Type B pancreatic cell (in vitro differentiated cells): ENCODE measurements at places on chromosomes 6 and 20. TPM values are rescaled to one million over a fixed set of nuclear protein-coding genes. Genes with fewer than 3 reads are reported as not detected.

GRCh38 chr20:63082308-63082938, 75.7 kb upstream of the BHLHE23 start:
- H3K36me3 ChIP-seq = no peaks in the 10 kb centered on the region
- H3K4me3 ChIP-seq = no peak overlapping the region
- DNase-seq = no peak
- H3K27me3 ChIP-seq = peaks cover 45% of the 10 kb centered on the region
- no peaks in the 10 kb centered on the region for H3K4me1 ChIP-seq

NOTCH4 gene
- 1.5 and 1.9 TPM in 2 replicates for total RNA-seq

DNA sequence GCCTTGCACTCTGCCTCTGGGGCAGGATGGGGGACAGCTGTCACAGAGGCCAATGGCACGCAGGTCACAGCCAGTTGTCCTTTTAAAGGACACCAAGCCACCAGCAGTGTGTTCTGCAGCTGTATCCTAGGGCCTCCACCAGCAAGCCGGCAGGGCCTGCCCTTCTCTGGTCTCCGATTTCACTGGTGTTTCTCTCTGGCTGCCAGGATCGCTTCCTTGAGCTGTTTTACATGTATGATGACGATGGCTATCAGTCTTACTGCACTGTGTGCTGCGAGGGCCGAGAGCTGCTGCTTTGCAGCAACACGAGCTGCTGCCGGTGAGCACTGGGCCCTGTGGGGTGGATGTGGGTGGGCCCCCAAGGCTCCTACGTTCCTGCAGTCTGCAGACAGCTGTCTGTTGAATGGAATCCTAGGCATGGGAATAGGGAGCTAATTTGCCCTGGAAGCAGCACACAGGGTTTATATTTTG, 22.7 kb upstream of the MAPRE1 start:
- DNase-seq = no peak
- peaks cover 13% of the 10 kb centered on the region for H3K4me1 ChIP-seq
- H3K27ac ChIP-seq = no peak overlapping the region

DNA sequence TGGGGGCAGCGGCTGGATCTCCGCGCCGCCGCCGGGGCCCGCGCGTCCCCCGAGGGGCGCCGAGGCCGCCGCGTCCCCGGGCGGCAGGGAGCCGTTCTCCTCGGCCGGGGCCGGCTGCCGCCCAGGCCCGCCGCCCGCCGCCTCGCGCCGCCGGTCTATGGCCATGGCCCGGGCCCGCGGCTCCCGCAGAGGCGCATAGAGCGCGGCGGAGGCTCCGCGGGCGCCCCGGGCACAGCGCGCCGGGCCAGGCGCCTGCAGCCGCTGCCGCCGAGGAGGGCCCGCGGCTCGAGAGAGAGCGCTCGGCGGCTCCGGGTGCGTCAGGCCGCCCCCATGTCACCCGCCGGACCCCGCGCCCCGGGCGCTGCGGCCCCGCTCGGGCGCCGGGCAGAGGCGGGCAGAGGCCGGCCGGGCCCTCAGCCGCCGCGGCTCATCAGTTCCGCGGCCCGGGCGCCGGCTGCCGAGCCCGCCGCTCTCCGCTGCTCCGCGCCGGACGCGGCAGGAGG, 404 bp downstream of the SLC22A23 start:
- peaks cover 6% of the 10 kb centered on the region for H3K27me3 ChIP-seq
- no peak for DNase-seq
- H3K27ac ChIP-seq = no peak overlapping the region

RTN4IP1 gene
- 7.1 and 8.6 TPM in 2 replicates for total RNA-seq

- peak overlapping the region; percentile 21 for H3K4me3 ChIP-seq
- H3K4me1 ChIP-seq = peaks cover 11% of the 10 kb centered on the region
- no peak for DNase-seq
- H3K27ac ChIP-seq = no peak overlapping the region
- no peaks in the 10 kb centered on the region for H3K27me3 ChIP-seq
Measured at GRCh38 chr6:97626671-97627441, 343.8 kb upstream of the MMS22L start.

DNA sequence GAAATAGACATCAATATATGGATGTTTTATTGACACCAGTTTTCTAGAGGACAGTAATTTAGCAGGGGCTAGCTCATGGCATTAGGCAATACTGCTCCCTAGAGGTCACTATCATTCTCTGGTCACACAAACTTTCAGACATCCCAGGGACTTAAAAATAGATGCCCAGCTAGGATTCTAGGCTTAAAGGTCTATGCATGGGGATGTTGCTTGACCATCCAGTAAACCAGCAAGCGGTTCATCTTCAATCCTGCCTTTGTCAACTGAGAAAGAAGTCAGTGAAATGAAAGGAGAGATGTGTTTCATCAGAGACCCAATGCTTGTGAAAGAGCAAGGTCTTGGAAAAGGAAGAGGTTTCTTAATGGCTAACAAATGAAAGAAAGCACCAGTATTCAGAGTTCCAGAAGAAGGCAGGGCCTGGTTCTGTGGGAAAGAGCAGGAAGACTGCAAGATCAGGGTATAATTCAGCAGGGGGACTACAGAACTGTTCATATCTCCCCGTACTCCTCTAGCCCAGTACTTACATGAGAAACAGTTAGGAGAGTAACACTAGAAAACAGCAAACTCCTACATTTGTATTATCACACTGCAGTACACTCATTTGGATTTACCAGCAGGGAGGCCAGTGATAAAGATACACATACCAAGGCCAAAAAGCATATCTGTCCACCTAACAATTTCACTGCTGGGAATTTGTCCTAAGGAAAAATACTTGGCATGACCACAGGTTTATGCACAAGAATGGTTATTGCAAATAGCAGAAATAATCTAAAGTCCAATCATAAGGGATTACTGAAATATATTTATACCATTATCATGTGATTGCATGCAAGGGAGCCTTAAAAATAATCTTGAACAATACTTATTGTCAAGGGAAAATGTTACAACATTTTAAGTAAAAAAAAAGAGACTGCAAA, 151.4 kb upstream of the LAMA2 start:
- DNase-seq = no peak
- peaks cover 14% of the 10 kb centered on the region for H3K27me3 ChIP-seq

KCNG1 gene
- total RNA-seq = 78.8 and 238 TPM in 2 replicates

- peaks cover 13% of the 10 kb centered on the region for H3K4me1 ChIP-seq
- peaks cover 4% of the 10 kb centered on the region for H3K27me3 ChIP-seq
- H3K27ac ChIP-seq = no peak overlapping the region
- peak overlapping the region; percentile 71 for H3K4me3 ChIP-seq
Measured at GRCh38 chr20:34268145-34268544, 26.9 kb downstream of the ASIP start.

- H3K27me3 ChIP-seq = no peaks in the 10 kb centered on the region
- H3K4me3 ChIP-seq = no peak overlapping the region
- no peaks in the 10 kb centered on the region for H3K36me3 ChIP-seq
- no peak overlapping the region for H3K27ac ChIP-seq
- no peak for DNase-seq
Measured at GRCh38 chr20:29306390-29307072, 1950.9 kb upstream of the DEFB115 start.

GRCh38 chr6:73506246-73506645, 14.6 kb downstream of the EEF1A1 start:
- H3K36me3 ChIP-seq = no peaks in the 10 kb centered on the region
- H3K27ac ChIP-seq = peak overlapping the region; percentile 13
- DNase-seq = no peak
- no peaks in the 10 kb centered on the region for H3K27me3 ChIP-seq
- no peak overlapping the region for H3K4me3 ChIP-seq

GRCh38 chr6:155755452-155755851, 299.8 kb upstream of the NOX3 start:
- no peak overlapping the region for H3K27ac ChIP-seq
- no peak overlapping the region for H3K4me3 ChIP-seq
- H3K4me1 ChIP-seq = peaks cover 4% of the 10 kb centered on the region
- no peaks in the 10 kb centered on the region for H3K36me3 ChIP-seq

GRCh38 chr6:126526996-126527606, 187.2 kb downstream of the CENPW start:
- no peak overlapping the region for H3K27ac ChIP-seq
- no peaks in the 10 kb centered on the region for H3K27me3 ChIP-seq
- no peak for DNase-seq
- H3K4me3 ChIP-seq = peak overlapping the region; percentile 3
- H3K4me1 ChIP-seq = peaks cover 40% of the 10 kb centered on the region

GRCh38 chr6:154488248-154488593, 22.3 kb downstream of the CNKSR3 start:
- no peak overlapping the region for H3K27ac ChIP-seq
- H3K36me3 ChIP-seq = peaks cover 11% of the 10 kb centered on the region
- DNase-seq = no peak
- no peak overlapping the region for H3K4me3 ChIP-seq

FILIP1 gene
- total RNA-seq = 2.0 and 5.0 TPM in 2 replicates

DNA sequence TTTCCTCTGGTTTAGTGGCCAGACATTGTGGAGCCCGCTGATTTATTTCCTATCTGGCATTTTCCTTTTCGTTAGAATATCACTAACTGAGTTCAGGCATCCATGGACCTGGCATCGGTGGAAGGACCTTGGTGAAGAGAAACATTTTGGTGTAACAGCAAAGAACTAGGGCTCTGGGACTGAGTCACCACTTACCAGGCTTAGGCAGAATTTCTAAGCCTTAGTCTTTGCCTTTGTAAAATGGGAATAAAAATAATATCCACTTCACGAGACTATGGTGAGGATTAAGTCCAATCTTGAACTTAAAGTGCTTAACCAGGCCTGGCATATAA, 42.0 kb upstream of the ENPP1 start:
- H3K4me3 ChIP-seq = no peak overlapping the region
- DNase-seq = no peak
- peaks cover 3% of the 10 kb centered on the region for H3K27me3 ChIP-seq
- no peaks in the 10 kb centered on the region for H3K4me1 ChIP-seq
- H3K36me3 ChIP-seq = no peaks in the 10 kb centered on the region

SLC52A3 gene
- 1.3 and 2.1 TPM in 2 replicates for total RNA-seq

HSPA1L gene
- total RNA-seq = 1.8 and 1.9 TPM in 2 replicates

MCCD1 gene
- not detected in 2 replicates for total RNA-seq

GRCh38 chr6:102340311-102340710, 946.8 kb downstream of the GRIK2 start:
- no peak overlapping the region for H3K27ac ChIP-seq
- no peaks in the 10 kb centered on the region for H3K27me3 ChIP-seq
- H3K4me3 ChIP-seq = no peak overlapping the region

DNA sequence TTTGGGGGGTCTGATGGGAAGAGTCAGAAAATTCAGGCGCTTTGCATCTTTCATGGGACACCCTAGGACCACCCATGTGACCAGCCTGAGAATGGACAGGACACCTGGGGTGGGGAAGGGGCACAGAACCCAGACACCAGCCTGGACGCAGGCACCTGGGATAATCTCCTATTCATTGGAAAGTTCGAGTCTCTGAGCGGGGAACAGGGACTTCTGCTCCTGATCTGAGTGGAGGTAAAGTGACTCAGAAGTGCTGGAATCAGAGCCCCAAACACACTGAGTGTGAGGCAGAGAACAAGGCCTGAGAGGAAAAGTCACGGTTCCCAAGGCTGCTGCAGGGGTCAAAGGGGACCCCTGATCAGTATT, 1.4 kb downstream of the HLA-B start:
- H3K27me3 ChIP-seq = peaks cover 94% of the 10 kb centered on the region
- H3K27ac ChIP-seq = no peak overlapping the region
- no peak for DNase-seq
- H3K36me3 ChIP-seq = no peaks in the 10 kb centered on the region
- no peak overlapping the region for H3K4me3 ChIP-seq

HLA-DQB1 gene
- 5.1 and 12.8 TPM in 2 replicates for total RNA-seq

- no peak for DNase-seq
- H3K27me3 ChIP-seq = no peaks in the 10 kb centered on the region
- H3K27ac ChIP-seq = no peak overlapping the region
- H3K4me1 ChIP-seq = peaks cover 66% of the 10 kb centered on the region
- no peak overlapping the region for H3K4me3 ChIP-seq
Measured at GRCh38 chr20:10648651-10649050, 25.1 kb downstream of the JAG1 start.

BPIFB2 gene
- total RNA-seq = 0.22 TPM in 1 of 2 replicates, not detected in the other

DNA sequence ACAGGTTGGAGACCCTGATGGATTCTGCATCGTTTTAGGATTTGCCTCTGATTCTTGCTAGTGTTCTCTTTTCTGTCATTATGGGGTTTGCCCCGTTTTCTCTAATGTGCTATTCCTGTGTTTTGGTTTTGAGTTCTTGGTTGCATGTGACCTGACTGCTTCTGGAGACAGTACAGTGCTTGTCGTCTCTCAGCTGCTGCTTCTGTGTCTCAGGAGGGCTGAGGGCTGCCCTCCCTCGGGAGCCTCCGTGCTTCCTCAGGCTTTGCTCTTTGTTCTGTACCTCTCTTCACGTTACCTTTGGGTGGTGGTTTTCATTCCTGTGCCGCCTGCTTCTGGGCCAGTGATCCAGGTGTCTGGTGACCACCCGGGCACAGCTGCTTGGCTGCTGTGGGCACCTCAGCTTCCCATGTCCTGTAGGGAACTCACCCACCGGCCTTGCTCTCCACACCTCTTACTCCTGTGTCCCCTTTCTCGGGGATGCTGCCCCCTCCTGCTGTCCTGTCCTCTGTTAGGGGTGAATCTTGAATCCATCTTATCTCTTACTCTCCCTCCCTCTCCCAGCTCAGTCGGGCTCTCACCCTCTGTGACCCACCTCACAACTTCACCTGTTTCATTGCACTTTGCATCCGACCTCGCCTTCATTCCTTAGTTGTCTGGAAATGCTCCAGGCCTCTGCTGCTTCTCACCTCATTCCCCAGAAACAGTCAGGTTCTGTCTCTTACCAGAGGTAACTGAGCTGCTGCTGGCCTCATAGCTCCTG, 33.2 kb downstream of the PANK2 start:
- peaks cover 15% of the 10 kb centered on the region for H3K36me3 ChIP-seq
- H3K4me1 ChIP-seq = peaks cover 11% of the 10 kb centered on the region
- H3K27me3 ChIP-seq = no peaks in the 10 kb centered on the region
- peak overlapping the region; percentile 84 for H3K27ac ChIP-seq
- DNase-seq = no peak

- peaks cover 7% of the 10 kb centered on the region for H3K4me1 ChIP-seq
- H3K27me3 ChIP-seq = no peaks in the 10 kb centered on the region
- H3K36me3 ChIP-seq = peaks cover 11% of the 10 kb centered on the region
- no peak overlapping the region for H3K27ac ChIP-seq
- no peak overlapping the region for H3K4me3 ChIP-seq
Measured at GRCh38 chr6:166603043-166603690, 16.7 kb upstream of the RAMACL start.

GPX5 gene
- not detected in 2 replicates for total RNA-seq

BPIFB4 gene
- total RNA-seq = not detected in 2 replicates

- no peak overlapping the region for H3K27ac ChIP-seq
- peaks cover 27% of the 10 kb centered on the region for H3K4me1 ChIP-seq
- H3K27me3 ChIP-seq = peaks cover 14% of the 10 kb centered on the region
- H3K4me3 ChIP-seq = no peak overlapping the region
- DNase-seq = no peak
Measured at GRCh38 chr20:57598491-57598890, 21.7 kb downstream of the ZBP1 start.

DNA sequence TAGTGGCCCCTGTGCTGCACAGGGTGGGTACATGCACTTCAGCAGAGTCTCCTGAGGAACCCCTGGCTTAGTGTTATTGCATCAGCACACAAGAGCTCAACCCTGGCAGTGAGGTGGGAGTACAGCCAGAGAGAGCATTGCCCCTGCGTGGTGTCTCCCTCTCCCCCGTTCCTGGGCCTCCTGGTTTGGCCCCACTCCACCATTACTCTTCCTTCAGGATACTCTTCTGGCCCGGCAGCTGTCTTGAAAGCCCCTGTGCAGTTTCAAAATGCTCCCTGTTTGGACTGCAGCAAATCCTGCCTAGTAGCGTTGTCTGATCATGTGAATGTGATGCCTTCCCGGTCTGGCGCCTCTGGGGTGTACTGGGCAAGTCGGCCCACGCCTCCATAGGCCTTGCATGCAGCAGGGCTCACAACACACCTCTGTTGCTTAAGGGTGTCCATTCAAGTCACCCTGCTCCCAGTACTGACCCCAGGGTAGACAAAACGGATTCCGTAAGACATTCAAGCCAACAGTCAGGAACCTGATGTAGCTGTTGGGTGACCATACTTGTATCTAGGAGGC, 32.1 kb downstream of the TXNDC5 start:
- no peaks in the 10 kb centered on the region for H3K27me3 ChIP-seq
- H3K4me3 ChIP-seq = no peak overlapping the region
- H3K27ac ChIP-seq = no peak overlapping the region
- H3K36me3 ChIP-seq = peaks cover 20% of the 10 kb centered on the region
- no peaks in the 10 kb centered on the region for H3K4me1 ChIP-seq
